ENCODE measurements at places on chromosomes 13 and 19. TPM values are rescaled to one million over a fixed set of nuclear protein-coding genes. Genes with fewer than 3 reads are reported as not detected.

ZNF135 gene
- 3.8 TPM for total RNA-seq

ATF5 gene
- 8.6 TPM for total RNA-seq

ADGRE2 gene
- 0.63 TPM for total RNA-seq

IGFL4 gene
- total RNA-seq: not detected

ATXN8OS gene
- total RNA-seq: not detected

RASGRP4 gene
- total RNA-seq: 1.5 TPM

COL4A1 gene
- 120 TPM for total RNA-seq

SHISA2 gene
- 0.22 TPM for total RNA-seq

SLITRK5 gene
- 0.03 TPM for total RNA-seq

CACNA1A gene
- 0.44 TPM for total RNA-seq

CAPN12 gene
- 0.22 TPM for total RNA-seq

ISYNA1 gene
- 24.1 TPM for total RNA-seq

RASIP1 gene
- 13.9 TPM for total RNA-seq

PET100 gene
- 197 TPM for total RNA-seq

OLFM4 gene
- 0.55 TPM for total RNA-seq

LGALS4 gene
- total RNA-seq: 0.82 TPM

LGALS14 gene
- total RNA-seq: not detected

CBY2 gene
- not detected for total RNA-seq

STAP2 gene
- total RNA-seq: 2.6 TPM

CBLC gene
- total RNA-seq: not detected

MISP gene
- not detected for total RNA-seq

FFAR3 gene
- total RNA-seq: not detected

PVR gene
- 33.5 TPM for total RNA-seq

SPC24 gene
- total RNA-seq: 3.9 TPM

Measured in left ventricle myocardium inferior (tissue), 1 donor.